ENCODE measurements at places on chromosomes 2 and 18.

GRCh38 chr2:239249776-239250175 lies 151.0 kb downstream of the HDAC4 start:
- DNase-seq = peak; percentile 44

DNA sequence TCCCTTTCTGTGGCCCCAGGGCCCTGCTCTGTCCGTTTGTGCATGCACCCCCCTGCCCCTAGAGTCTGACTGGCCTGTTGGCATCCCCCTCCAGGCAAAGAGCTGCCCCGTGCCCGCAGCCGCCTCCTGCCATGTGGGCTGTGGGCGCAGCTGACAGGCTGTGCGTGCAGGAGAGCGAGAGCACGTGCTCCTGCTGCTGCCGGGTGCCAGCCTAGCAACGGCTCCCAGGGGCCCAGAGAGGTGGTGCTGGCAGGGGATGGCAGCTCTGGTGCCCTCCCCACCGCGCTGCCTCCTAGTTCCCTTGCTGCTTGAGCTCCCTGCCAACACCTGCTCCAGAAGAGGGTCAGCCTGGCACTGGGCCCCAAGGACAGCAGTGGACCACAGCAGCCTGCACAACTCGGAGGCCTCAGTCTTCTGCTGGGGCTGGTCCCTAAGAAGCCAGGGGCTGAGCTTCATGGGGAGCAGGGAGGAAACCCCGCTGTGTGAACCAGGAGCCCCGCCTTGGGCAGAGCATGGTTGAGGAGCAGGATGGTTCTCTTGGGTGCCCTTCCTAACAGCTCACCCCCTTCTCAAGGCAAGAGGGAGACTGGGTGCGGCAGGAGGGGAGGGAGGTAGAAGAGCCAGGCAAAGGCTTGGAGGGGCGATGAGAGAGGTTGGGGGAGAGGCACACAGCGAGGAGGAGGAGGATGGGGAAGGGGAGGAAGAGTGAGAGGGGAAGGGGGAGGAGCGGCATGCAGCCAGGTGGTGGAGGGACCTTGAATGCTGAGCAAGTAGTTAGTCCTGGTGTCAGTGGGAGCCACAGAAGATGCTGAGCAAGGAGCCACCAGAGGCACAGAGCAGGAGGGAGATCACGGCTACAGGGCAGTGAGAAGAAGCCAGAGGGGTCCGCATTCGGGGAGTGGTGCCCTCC lies 23.8 kb upstream of the PTMA start:
- DNase-seq = no peak

GRCh38 chr2:214946949-214947348 lies 137.5 kb upstream of the BARD1 start:
- DNase-seq = no peak

DNA sequence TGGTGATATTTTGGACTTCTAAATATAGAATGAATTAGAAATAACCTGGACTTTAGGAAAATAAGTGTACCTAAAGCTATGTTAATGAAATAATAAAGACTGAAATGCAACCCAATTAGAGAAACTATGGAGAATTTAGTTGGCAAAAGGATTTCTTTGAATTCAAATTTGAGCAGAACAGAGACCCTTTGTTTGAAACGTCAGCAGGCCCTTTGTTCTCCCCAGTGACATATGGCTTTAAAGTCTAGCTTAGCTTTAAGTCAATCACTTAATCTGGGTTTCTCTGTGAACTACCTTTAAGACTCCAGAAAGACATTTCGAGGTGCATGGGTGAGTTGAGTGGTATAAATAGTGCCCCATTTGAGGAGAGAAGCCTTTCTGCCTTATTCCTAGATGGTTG lies 130.5 kb upstream of the CREB1 start:
- DNase-seq = no peak

DNA sequence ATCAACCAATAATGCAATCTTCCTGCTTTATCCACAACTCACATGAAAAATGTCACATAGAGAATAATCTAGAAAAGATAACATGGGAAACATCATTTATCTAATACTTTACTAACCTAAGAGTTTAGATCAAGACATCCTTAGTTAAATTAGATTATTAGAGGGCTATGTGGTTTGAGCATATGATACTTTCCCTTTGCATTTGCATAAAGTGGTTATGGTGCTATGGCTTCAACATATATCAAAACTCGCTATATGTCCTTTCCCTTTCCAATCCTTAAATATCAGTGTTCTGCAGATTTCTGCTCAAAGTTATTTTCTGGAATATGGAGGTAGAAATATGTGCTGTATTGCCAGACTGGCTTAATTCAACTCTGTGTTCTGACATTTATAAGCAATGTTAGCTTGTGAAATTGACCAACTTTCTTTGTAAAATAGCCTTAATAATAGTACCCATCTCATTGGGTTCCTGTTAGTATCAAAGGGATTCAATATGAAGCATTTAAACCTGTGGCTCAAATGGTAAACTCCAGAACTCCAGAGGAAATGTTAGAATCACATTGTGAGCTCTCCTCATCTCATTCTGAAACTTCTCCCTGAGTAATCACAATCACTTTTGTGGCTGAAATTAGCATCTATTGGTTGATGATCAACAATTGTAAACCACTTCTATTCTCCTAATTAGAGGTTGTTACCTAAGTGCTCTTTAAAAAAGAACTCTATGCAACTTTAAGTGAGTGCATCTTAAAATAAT lies 1089.9 kb upstream of the SLC39A10 start:
- no peak for DNase-seq

DNA sequence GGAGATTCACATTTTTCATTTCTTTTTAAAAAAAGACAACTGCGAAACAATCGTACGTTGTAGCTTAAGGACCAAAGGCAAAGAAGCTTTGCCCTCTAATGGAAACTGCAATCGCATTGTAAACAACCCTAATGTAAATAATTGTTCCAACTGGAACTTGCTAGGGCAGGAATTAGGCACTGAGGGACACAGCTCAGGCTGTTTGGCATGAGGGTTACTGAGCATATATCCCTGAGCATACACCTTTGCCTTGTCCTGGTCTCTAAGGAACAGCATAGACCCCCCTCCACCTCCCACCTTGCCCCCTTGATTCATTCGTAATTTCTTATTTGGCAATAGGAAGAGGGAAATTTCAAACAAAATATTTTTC lies 396.4 kb downstream of the LNPK start:
- DNase-seq = no peak

GRCh38 chr2:73202156-73203054 lies at the start of gene NOTO:
NOTO (plus strand) TSS chr2:73202574; CDS start chr2:73202667, 93 bp downstream.
- DNase-seq = peak; percentile 31

GRCh38 chr18:3384664-3385563 lies 65.1 kb upstream of the TGIF1 start:
- DNase-seq = no peak

- no peak for DNase-seq
These were observed at the start of gene TMEM178A for GRCh38 chr2:39665811-39666490. TMEM178A (plus strand) TSS chr2:39665917; CDS start chr2:39665975, 58 bp downstream.

Data from MG63 (cell line).